ENCODE measurements at places on chromosomes 1 and 21.
A peak's percentile ranks its signal among the peaks of the same experiment; 100 is the strongest.

DNA sequence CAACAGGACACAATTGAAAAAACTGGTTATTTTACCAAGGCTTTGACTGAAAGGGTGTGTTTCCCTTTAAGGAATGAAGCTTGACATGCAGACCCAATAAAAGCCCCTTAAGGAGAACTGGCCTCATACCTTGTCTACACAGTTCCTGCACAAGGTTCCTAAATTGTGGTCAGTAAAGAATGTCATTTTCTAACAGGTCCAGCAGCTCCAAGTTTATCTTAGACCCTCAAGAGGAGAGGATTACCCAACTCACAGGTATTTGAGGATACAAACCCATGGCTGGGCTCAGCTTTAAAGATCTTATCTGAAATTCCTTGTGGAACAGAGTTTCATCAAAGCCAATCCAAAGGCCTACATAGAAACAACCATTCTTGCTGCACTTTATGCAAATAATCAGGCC lies 31.4 kb upstream of the CBR3 start:
- DNase-seq, result no peak

GRCh38 chr1:28458237-28459228 lies 47.3 kb upstream of the RCC1 start:
- DNase-seq, result no peak

DNA sequence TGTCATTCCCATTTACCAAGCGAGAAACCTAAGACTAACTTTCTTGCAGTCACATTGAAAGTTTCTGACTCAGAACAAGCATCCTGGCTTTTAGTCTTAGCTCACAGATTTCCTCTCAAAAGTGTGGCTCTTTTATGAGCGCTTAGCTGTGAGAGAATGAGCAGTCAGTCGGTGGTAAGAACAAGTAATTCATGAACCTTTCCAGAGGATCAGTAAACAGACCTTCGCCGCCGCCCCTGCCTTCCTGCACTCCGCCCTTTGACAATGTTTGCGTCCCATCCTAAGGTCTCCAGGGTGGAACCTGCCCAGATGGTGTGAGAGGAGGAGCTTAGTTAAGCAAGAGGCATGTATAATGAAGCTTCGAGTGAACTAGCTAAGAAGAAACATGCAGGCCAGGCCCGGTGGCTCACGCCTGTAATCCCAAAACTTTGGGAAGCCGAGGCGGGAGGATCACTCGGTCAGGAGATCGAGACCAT lies 142.4 kb downstream of the GLUL start:
- peak; percentile 92 for DNase-seq

GRCh38 chr1:113217447-113218208 lies 144.6 kb downstream of the LRIG2 start:
- peak; percentile 71 for DNase-seq

DNA sequence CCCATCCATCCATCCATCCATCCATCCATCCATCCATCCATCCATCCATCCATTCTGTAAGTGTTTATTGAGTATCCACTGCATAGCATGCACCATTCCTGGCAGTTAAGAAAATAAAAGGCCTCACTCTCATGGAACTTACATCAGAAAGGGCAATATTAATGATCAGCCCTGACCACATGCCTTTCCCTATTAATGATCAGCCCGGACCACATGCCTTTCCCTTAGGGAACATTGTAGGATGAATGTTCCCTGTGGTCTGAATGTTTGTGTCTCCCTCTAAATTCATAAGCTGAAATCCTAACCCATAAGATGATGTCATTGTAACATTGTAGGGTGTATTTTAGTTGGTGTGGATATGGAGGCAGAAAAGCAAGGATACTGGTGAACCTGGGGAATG lies 365.8 kb downstream of the KIF26B start:
- no peak for DNase-seq

GRCh38 chr1:246065592-246065991 lies 441.5 kb downstream of the SMYD3 start:
- DNase-seq, result no peak

DNA sequence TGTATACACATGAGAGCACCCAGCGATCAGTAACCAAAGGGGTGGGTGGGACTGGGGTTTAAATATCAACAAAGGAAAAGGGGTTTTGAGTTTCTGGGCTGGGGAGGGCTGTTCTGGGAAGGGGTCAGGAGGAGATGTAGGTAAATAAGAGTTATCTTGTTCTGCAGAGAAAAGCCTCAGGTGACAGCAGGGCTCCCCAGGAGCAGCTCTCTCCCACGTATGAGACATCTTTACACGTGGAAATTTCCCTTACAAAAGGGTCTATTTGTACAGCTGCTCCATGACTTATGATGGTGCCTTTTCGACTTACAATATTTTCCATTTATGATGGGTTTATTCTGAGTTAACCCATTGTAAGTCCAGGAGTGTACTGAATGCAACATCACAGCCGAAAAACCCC lies 16.3 kb upstream of the PADI2 start:
- no peak for DNase-seq

GRCh38 chr1:108747898-108748297 lies 1.4 kb downstream of the STXBP3 start:
- no peak for DNase-seq

DNA sequence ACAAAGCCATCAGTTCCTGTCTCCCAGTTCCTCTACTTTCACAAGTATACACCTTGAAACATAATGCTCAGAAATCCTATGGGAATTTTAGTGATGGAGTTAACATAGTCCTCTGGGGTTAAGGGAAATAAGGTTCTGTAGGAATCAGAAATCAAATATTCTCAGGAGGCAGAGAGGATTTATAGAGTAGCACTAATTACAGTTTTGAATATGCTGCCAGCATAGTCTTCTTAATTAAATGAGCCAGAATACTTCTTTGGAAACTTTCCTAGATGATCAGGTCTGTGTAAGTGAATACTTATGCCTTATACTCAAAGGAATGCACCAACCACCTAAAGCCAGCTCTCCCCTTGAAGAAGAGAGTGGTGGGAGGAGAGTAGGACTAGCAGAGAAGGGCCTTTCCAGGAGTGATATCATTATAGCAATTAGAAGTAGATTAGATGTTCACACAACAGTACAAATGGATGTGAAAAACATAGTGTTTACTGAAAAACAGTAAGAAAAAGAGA lies 31.4 kb upstream of the DIRAS3 start:
- DNase-seq, result no peak

DNA sequence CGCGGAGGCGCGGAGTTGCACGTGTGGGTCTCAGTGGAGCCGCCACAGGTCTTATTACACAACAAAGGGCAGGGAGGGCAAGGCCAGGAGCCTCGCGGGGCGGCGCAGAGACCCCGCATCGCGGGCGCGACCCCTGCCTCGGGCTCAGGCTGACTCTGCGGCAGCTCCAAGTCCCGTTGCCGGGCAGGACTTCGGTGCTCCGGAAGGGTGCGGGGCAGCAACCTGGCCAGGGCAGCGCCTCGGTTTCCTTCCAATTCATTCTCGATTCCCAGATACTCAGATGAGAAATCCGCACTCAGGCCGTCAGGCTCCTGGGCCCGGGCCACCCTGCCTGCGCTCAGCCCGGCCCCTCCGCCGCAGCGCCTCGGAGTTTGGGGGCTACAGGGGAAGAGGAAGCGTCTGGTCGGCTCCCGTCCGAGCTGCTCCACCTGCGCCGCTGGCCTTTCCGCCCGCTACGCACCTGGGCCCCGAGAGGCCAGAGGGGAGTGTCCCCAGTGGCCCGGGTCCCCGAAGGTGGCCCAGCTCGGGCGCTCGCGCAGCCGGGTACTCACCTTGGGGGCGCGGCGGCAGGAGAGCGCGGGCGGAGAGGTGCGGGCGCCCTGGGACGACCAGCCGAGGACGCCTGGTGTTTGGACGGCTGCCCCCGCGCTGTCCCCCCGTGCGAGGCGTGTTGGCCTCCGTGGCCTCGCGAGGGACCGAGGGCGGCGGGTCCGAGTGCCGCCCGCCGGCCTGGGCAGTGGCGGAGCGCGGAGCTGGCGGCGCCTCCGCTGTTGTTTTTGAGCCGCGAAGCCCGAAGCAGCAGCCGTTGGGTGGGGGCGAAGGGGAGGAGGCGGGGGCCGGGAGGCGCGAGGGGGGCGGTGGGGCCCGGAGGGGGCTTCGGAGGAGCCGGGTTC lies 1.1 kb upstream of the PRDM16 start:
- no peak for DNase-seq

GRCh38 chr1:206112600-206113301 lies 4.4 kb downstream of the AVPR1B start:
- DNase-seq, result peak; percentile 84

- peak; percentile 38 for DNase-seq
Measured at GRCh38 chr1:240492832-240493440, 119.0 kb downstream of the GREM2 start.

GRCh38 chr1:27427329-27427728 lies 34.9 kb downstream of the GPR3 start:
- DNase-seq, result no peak

DNA sequence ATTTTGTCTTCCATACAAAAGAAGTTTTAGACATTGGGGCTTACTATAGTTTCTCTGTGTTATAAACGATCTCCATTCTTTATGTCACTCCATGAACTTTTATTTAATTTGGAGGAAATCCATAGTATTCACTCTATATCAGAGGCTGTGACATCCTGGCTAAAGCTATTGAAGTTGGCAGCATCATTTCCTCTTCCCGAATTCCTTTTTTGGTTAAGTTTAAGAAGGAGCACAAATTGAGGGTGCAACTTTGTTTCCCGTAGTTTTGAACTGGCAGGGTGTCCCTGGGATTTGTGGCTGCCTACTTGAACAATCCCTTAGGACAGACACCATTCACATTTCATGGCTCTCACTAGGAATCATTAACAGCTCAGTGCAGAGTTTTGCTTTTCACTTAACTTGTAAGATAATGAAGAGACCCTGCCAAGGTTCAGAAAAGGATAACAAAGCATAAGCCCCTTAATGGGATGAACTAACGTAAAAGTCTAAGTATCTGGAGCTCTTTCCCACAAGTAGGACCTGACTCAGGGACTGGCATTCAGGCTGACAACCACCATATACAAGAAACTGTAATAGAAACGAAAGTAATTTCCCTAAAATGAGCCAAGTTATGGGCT lies 13.9 kb downstream of the S1PR1 start:
- no peak for DNase-seq

DNA sequence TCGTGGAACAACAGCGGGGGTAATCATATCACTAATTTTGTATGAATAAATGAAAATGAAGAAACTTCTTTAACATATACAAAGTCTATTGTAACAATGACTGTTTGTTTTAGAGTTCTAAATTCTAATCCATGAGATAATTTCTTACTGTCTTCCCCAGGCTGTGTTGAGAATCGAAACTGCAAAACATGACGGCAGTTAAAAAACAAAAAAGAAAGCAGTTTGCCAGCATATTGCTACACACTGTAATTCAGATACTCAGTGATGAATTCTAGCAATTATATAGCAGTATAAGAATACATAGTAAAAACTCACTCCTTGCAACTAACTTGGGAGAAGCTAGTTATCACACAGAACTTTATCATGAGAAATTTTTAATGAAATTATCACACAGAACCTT lies 22.1 kb downstream of the INSL5 start:
- no peak for DNase-seq

GRCh38 chr1:183543619-183544204 lies 46.5 kb downstream of the NCF2 start:
- DNase-seq, result peak; percentile 27

DNA sequence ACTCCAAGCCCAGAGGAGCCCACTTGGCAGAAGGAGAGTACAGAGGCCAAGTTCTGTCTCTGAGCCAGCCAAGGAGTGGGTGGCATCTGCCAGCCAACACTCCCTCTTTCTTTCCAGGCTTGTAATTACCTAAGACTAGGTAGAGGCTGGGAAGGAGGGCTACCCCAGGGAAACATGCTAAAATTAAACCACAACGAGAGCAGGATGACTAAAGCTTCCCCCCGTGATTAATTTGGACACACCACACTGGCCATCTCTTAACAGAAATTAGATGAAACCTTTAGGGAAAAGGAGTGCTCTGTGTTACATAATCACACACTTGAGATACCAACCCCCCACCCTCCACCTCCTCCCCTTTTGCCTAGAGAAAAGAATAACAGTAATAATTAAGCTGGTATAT lies 102.1 kb upstream of the ZC3H12A start:
- no peak for DNase-seq
